ENCODE measurements at places on chromosomes 3 and 15. TPM values are rescaled to one million over a fixed set of nuclear protein-coding genes. Genes with fewer than 3 reads are reported as not detected.

Gene IL5RA
- 0.49 TPM for total RNA-seq

Gene CD96
- total RNA-seq, result 1.7 TPM

Gene GNB4
- 67.3 TPM for total RNA-seq

Gene ROPN1
- not detected for total RNA-seq

Gene BLM
- 0.85 TPM for total RNA-seq

Gene SUSD5
- 1.6 TPM for total RNA-seq

Gene AP3B2
- total RNA-seq, result 2.4 TPM

Gene TRH
- not detected for total RNA-seq

Gene SLC28A2
- total RNA-seq, result not detected

Gene GABRA5
- not detected for total RNA-seq

Gene KLF15
- total RNA-seq, result 22.7 TPM

Gene FAM174B
- 17.5 TPM for total RNA-seq

Gene SLC22A13
- total RNA-seq, result 0.98 TPM

Gene LRRN1
- 10.4 TPM for total RNA-seq

Gene NLGN1
- total RNA-seq, result 26.0 TPM

Gene RSL24D1
- total RNA-seq, result 64.0 TPM

Gene ITPR1
- 81.3 TPM for total RNA-seq

Gene ADGRG7
- total RNA-seq, result not detected

Gene ZNF609
- total RNA-seq, result 48.2 TPM

Gene KIF23
- total RNA-seq, result 11.8 TPM

- DNase-seq, result no peak
Observed at GRCh38 chr3:151909681-151910405, 36.4 kb downstream of the SUCNR1 start.

DNA sequence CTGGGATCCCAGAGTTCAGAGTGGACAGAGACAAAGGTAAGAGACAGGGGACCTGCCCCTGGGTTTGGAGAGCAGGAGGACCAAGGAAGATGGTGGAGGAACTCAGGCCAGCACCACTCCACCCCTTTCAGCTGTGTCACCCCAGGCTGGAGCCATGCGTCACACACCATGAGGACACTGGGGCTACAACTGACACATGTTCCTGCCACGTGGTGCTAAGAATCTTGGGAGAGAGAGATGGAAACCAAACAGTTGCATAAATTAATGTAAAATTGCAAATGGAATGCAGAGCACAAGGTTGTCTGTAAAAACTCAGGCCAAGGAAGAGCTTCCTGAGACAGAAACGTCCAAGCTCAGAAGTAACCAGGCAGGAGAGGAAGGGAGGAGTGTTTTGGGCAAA is 22.7 kb upstream of the VPS33B start:
- no peak for DNase-seq

- peak; percentile 67 for DNase-seq
Observed at GRCh38 chr3:177530908-177531307, 333.6 kb upstream of the TBL1XR1 start.

- no peak for DNase-seq
Observed at GRCh38 chr15:29636140-29636539, 186.1 kb downstream of the TJP1 start.

GRCh38 chr15:92954578-92954977 is 54.5 kb downstream of the CHD2 start:
- DNase-seq, result no peak

GRCh38 chr3:193418576-193419373 is 40.2 kb upstream of the ATP13A5 start:
- no peak for DNase-seq

- DNase-seq, result no peak
Observed at GRCh38 chr3:49841126-49841696, 15.2 kb downstream of the TRAIP start.

DNA sequence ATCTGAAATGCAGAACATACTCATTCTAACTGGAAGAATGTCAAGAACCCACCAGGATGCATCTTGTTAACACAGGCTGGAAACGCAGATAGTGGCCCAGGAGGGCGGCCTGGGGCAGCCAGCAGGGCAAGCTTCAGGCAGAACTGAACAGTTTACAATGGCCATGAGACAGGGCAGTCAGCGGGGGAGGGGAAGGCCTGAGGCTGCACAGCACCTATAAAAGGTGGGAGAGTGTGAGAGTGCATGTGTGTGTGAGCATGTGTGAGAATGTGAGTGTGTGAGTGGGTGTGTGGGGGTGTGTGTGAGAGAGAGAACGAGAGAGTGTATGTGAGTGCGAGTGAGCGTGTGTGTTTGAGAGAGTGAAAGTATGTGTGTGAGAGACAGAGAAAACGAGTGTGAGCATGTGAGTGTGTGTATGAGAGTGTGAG is 26.8 kb upstream of the SLCO2A1 start:
- DNase-seq, result no peak

DNA sequence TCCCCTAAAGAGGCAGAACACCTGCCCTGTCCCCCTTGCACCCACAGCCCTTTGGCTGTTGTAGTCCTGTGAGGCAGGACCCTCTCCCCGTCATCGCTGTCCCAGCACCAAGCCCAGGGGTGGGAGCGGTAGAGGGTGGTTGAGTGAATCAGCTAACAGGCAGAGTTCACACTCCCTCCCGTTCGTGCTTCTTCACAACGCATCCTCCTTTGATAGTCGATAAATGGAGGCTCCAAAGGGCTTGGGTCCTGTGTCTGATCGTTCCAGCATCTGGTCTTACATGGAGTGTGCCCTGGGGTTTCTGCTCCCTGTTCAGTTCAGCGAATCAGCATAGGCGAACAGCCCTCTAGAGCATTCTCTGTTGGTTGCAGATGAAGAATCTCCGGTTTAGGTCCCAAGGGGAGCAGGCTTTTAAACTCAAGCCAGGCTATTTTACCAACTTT is 820 bp upstream of the HMCES start:
- no peak for DNase-seq

DNA sequence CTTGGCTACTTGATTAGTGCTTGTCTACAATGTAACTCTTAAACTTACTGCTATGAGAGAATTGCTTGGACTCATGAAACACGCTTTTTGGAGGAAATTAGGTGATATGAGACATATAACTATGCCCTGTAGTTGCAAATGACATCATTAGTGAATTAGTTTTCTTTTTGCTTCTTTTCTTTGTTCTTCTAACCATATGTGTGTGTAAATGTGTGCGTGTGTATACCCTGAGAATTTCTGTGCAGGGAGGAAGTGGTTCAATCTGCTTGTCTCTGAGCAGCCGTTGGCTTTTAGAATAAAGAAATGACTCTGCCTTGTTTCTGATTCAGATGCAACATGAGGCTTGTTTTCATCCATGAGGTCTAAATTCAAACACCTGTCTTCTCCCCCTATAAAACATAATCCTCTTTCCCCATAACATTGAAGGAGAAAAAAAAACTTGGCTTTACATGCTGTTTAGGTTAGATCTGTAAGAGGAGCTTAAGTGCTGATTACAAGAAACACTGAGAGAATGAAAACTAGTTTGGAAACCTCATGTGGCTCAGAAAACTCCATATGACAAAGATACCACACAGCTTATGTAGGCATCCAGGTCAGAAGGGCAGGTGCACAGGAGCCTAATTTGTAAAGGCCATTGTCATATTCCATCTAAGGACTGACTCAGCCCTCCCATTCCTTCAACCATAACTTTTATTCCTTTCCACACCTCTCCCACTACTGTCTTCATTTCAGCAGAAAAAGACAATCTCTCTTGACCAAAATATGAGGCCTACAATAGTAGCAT is 30.5 kb upstream of the BLM start:
- DNase-seq, result no peak

DNA sequence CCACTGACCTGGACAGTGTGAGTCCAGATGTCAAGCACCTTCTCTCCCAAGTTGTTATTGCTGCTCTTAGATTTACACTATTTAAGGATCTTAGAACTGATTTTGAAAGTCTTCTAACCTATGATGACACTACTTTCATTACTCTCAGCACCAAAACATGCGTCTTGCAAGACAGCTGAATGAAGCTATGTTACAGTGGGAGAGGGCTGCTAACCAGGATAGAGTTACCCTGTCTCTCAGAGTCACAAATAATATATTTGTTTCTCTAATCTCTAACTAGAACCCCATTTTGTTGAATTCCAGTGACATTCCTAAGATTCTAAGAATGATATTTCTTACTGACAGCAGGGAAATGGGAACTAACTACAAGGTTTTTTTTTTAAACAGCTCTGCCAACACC is 455.5 kb downstream of the MAGI1 start:
- no peak for DNase-seq

GRCh38 chr3:138417559-138417982 is 16.8 kb upstream of the ESYT3 start:
- peak; percentile 87 for DNase-seq

GRCh38 chr3:60582288-60582687 is 669.0 kb downstream of the FHIT start:
- no peak for DNase-seq

DNA sequence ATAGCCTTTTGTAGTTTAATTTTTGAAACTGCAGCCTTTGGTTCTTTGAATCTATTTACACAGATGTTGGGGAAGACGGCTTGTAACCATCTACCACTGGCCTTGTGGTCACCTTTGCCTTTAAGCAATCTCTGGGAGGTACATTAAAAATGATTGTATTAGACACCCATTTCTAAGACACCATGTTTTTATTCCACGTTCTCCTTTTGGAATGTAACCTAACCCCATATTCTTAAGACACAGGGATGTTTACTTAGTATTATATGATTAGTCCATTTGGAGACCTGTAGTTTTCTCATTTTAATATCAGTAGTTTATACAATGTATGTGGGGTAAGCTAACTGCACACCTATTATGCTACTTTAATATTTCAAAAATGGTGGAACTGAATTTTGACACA is 175.1 kb upstream of the PLSCR5 start:
- DNase-seq, result no peak

DNA sequence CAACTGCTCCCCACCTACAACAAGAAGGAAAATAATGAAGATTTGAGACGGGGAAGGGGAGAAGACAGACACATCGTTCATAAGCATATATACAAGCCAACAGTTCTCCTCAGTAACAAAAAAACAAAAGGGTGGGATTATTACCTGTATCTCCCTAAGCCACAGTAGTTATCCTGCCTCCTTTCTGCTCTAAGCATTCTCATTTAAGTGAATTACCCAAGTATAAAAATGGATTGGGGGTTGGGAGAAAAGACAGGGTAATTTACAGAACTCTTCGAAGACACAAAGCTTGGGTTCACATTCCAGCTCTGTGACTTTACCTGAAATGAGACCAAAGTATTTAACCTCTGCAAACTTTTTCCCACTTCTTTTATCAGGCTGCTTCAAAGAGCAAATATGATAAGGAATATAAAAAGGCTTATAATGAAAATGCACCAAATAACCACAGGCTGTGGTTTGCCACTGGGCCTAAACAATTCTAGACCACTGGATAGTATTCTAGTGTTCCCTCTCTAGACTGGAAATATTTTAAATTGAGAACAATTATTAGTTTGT is 64.4 kb downstream of the UACA start:
- DNase-seq, result no peak

DNA sequence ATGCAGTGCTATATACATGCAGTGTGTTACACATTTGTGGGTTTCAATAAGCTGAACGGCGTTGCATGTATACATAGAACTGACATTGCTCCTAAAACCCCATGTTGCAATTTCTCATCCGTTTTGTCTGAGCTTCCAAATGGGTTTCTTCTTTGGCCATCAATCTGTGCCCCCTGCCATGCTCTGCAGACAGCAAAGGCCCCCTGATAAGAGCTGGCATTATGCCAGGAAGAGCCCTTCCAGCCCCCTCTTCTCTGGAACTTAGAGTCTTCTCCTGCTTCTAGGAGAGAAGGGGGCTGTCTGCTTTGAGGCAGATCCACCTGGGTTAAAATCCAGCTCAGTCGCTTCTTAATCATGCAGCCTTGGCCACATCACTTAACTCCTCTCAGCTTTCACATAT is 254.0 kb downstream of the SLCO3A1 start:
- no peak for DNase-seq

DNA sequence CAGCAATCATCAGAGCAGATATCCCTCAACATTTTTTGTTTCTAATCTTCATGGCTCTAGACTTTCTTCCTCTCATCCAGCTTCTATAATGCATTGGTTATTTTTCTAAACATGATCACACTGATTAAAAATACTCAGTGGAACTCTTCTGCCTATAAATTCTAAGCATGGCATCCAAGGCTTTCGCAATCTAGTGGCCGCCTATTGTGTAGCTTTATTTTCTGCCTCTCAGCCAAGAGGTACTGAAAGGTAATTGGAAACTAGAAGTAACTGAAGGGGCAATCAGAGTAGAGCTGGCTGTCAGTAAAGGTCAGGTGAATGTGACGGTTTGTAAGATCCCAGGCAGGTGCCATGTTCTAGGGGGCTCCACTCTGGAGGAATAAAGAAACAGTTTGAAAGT is 33.4 kb downstream of the OXSM start:
- no peak for DNase-seq

- DNase-seq, result peak; percentile 74
Observed at GRCh38 chr15:74200412-74200815, 2.2 kb downstream of the STRA6 start.

- no peak for DNase-seq
Observed at GRCh38 chr3:188176476-188176875, 22.5 kb downstream of the LPP start.

GRCh38 chr3:175651716-175652115 is 792.6 kb downstream of the NAALADL2 start:
- no peak for DNase-seq

- no peak for DNase-seq
Observed at GRCh38 chr3:107988460-107989175, 102.2 kb downstream of the CD47 start.

- no peak for DNase-seq
Observed at GRCh38 chr15:70956201-70956995, 63.8 kb downstream of the LRRC49 start.

- DNase-seq, result no peak
Observed at GRCh38 chr15:48636511-48636910, 9.0 kb downstream of the FBN1 start.

DNA sequence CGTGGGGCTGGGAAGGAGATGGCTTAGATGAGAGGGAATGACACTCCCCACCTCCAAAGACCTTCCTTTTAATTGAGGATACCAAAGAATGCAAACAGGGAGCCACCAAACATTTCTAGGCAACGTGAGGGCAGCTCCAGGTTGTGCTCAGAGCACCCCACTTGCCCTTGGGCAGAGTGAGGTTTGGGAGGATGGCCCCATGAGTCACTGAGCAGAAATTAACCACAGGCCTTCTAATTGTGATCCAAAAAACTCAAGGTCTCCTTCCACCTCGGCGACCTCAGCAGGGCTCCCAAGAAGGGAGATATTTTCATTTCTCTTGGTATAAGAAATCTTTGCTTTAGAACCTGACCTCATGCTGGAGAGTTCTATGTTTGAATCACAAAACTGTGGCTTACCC is 305.0 kb upstream of the TPM1 start:
- DNase-seq, result no peak

- DNase-seq, result peak; percentile 94
Observed at GRCh38 chr3:111729087-111729846, 129.8 kb upstream of the PHLDB2 start.

GRCh38 chr3:153210660-153211059 is 48.6 kb downstream of the RAP2B start:
- DNase-seq, result no peak

GRCh38 chr15:77907824-77908751 is 169.4 kb downstream of the TBC1D2B start:
- DNase-seq, result no peak

GRCh38 chr3:21859124-21860081 is 108.4 kb upstream of the ZNF385D start:
- DNase-seq, result no peak

- DNase-seq, result no peak
Observed at GRCh38 chr3:118262800-118263402, 771.7 kb downstream of the IGSF11 start.

GRCh38 chr3:4750306-4750968 is 228.8 kb upstream of the BHLHE40 start:
- no peak for DNase-seq

Data from sciatic nerve (tissue), 2 donors.